Stimulated activated CD4-positive, alpha-beta T cell treated with anti-CD3 and anti-CD28 coated beads, TNF-alpha, amount 100 ng/mL, for 24 hours (primary cell): ENCODE measurements at places on chromosomes 4 and X.

DNA sequence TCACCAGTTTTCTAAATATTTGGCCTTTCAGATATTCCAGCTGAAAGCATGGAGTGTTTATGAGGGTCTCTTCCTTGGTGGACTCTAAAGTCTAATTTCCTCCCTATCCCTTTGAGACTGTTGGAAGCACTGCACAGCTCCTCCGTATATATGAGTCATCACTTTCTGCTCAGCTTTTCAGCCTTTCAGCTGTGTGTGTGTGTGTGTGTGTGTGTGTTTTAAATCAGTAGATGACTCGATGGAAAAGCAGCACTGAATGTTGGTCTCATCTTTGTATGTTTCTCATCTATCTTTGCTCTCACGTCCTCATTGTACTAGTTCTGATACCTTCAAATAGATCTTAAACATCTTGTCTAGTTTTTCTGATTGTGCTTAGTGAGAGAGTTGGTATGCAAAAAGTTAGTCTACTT is 81.6 kb downstream of the ZFX start:
- no peak for DNase-seq

DNA sequence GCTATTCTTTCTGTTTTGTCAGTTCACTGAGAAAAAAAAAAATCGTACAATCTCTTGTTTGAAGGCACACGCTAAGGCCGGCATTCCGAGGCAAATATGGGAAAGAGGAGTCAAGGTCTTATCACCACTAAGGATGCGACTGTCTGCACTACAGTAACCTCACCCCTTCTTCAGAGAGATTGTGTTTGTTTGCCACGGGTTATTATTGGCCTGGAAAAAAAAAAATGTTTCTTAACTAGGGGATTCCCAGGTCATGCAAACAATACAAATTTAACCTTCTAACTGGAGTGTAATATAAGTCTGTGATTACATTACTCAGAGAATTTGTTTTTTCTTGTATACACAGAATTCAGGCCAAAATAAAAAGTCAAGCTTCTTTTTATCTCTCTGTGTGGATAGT is 168.3 kb downstream of the TMA16 start:
- DNase-seq = no peak

GRCh38 chrX:77342004-77342403 is 105.2 kb upstream of the FGF16 start:
- DNase-seq = no peak

GRCh38 chrX:19007011-19007410 is 23.1 kb upstream of the PHKA2 start:
- DNase-seq = no peak

DNA sequence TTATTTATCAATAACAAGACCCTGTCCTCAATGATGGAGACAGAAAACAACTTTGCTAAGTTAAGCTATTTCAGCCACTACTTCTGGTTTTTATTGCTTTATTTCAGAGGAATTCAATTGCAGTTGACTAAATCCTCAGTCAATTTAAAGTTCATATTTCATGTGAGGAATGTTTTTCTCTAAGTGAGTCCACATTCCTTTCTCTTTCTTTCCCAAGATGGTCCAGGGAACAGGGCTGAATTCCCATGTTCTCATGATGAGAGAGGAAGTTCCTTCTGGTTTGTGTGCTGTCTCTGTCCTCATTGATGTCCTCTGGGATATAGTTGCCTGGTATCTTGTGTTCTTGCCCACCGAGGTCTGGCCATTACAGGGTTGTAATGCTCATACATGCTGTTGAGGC is 117.2 kb downstream of the SLIT2 start:
- no peak for DNase-seq

DNA sequence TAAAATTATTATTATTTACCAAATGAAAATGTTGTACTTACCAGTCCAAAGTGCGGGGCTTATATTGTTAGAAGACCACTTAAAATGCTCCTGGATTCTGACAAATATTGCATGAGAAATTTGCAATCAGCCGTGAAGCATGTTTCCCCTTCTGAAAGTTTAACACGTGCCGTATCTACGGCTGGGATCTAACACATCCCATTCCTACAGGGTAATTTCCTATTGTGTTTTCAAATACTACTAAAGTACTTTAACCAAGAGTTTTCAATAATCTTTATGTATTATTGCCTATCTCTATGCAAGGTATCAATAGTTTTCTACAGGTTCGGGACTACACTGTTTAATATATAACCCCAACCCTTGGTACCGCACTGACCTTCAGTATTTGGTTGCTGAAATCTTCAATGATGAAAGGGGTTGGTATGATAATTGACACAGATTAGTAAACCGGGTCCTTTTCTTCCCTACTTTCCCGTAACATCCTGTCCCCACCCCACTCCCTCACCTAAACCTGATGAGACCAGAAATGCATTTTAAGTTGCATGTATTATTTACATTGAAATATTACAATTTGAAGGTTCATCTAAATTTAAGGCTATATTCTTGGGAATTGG is 795 bp upstream of the BRWD3 start:
- no peak for DNase-seq

- DNase-seq = no peak
These were observed 890.0 kb upstream of the FRG1 start for GRCh38 chr4:189050643-189051042.

GRCh38 chr4:6201580-6202091 is 1.3 kb upstream of the JAKMIP1 start:
- no peak for DNase-seq

- no peak for DNase-seq
These were observed 47.1 kb downstream of the FAM13A start for GRCh38 chr4:89009761-89010369.

DNA sequence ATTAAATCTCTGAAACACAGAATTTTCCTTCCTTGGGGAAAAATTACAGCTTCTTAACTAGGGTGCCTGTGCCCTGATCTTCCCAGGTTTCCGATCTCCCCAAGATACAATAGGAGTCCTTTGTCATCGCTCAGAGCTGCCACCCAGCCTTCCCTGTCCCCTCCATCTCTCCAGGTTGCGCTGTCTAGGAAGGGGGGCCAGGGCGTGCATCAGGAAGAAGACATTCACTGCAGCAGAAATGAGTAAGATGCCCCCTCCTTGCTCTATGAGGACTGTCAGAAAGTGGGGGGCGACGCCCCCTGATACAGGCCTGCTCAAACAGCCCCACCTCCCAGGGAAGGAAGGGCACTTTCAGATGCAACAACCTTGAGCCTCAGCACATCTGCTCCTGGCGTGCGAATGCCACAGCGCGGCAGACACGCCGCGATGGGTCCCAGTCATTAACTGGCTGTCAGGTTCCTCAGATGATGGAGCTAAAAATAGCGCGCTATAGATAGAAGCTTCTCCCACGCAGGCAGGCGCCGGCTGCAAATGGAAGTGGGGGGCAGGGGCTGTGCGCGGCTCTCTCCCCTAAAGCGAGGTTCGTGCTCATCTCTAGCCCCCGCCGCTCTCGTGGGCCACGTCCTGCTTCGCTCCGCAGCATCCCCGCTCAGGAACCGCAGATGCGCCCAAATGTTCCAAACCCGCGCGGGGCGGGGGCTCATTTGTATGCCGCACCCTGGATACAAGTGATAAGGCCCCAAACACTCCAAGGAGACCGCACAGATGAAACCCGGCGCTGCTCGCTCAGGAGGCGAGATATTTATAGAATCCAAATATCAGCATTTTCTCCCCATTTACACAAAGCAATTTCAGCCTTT is 57.6 kb upstream of the LGI2 start:
- no peak for DNase-seq

DNA sequence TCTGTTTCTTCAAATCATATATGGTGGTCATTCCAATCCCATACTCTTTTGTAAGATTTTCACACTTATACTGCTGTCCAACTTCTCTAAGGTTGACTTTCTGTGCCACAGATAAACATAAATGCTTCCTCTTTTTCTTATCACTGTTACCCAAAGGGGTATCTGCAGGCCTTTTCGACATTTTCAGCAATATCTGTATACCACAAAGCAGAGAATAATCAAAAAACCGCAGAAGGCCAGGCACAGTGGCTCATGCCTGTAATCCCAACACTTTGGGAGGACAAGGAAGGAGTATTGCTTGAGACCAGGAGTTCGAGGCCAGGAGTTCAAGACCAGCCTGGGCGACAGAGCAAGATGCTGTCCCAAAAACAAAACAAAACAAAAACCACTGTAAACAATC is 3.1 kb upstream of the RFC1 start:
- no peak for DNase-seq

DNA sequence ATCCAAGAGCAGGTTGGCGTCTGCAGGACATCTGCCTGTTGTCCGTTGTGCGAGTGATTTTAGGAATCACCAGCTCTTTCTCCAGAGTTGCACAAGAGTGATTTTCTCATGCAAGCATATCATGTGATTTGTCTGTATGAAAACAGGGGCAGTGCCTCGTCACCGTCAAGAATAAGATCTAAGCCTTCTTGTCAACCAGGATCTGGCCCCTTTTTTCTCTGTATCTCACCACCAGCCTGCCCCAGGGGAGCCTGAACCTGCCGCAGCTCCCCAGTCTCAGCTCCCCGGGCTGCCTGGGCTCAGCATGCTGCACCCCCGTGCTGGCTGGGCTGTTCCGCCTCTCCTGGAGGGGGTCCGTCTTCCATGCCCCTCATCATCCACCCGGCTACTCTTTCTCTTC is 90.5 kb downstream of the STOX2 start:
- DNase-seq = no peak

DNA sequence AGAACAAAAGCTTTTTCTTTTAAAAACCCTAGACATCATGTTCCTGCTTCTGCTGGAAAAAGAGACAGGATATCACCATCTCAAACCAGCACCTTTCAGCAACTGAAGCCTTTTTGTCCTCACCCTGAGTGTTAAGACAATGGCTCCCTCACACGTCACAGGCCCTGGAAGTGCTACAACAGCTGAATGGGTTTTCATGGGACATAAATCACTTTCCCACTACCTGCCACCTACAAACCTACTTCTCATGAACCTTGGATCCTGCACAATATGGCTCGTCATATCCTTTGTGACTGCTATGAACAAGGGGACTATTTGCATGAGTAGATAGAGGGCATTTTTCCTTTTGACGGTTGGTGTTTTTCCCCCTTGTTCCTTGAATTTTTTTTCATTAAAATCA is 93.6 kb downstream of the TSPAN5 start:
- no peak for DNase-seq

- no peak for DNase-seq
These were observed 377 bp downstream of the CHRNA9 start for GRCh38 chr4:40335525-40335894.

- DNase-seq = no peak
These were observed 14.4 kb upstream of the SOD3 start for GRCh38 chr4:24780936-24781495.

DNA sequence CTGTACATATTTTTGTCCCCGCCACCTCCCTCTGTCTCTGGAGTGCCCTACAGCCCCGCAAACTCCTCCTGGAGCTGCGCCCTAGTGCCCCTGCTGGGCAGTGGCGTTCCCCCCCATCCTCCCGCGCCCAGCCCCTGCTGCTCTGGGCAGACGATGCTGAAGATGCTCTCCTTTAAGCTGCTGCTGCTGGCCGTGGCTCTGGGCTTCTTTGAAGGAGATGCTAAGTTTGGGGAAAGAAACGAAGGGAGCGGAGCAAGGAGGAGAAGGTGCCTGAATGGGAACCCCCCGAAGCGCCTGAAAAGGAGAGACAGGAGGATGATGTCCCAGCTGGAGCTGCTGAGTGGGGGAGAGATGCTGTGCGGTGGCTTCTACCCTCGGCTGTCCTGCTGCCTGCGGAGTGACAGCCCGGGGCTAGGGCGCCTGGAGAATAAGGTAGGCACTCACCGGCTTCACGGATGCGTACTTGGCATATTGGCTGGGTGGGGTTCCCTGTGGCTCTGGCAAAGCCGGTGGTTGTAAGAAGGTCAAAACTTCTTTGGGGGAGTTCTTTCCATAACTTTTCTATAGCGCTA is 653 bp downstream of the HHIP start:
- no peak for DNase-seq

DNA sequence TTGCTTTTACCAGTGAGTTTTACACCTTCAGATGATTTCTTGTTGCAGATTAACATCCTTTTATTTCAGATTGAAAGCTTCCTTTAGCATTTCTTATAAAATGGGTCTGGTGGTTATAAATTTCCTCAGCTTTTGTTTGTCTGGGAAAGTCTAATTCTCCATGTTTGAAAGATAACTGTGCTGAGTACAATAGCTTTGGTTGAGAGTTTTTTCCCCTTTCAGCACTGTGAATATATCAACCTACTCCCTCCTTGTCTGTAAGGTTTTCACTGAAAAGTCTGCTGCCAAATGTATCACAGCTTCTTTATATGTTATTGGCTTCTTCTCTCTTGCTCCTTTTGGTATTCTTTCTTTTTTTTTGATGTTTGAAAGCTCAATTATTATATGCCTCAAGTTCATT is 53.5 kb upstream of the ACTRT1 start:
- DNase-seq = no peak

DNA sequence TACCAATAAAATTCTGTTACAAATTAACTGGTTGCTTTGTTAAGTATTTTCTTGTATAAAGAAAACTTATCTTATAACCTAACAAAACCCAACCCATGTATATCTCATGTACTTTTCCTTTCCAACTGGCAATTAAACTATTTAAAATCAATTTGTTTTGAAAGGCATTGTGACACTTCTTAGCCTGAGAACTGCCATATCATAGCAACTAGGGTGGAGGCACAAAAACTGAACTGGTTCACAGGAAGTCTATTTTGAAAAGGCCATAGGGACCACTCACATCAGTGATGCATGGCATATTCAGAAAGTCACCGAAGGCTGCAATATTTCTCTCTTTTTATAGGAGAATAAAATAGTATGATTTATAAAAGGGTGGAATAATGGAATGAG is 40.5 kb upstream of the ARSJ start:
- DNase-seq = no peak

DNA sequence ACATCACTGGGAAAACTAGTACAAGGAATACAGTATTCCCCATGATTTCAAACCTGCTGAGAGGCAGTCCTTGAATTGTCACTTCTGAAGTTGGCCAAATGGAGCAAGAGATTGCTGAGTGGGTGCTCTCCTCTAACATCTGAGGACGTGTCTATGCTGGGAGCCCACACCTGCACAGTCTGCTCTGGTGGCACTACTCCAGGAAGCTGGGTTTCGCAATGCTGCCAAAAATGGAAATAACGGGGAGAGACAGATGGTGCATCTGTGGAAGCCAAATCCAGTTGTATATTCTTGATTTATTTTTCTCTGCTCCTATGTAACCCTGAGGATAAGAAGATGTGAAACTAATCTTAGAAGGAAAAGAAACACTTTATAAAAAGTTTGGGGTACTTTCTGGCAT is 240.1 kb upstream of the CTSO start:
- DNase-seq = no peak

DNA sequence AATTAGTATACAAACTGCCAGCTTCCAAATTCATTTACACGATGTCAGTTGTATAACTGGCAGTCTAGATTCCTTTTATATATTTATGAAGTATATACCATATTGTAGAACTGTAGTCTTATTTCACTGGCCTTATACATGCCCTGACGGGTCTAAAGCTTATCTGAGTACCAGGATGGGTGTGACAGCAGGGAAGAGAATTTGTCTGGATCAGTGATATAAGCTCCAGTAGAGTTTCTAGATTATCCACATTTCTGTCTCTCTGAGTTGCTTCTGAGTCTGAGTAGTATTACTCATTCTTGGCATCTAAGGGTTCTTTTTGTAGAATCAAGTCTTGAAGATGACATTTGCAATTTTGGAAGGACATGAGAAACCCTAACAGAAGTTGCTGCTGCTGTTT is 101.3 kb downstream of the RPA4 start:
- DNase-seq = no peak
